ENCODE measurements at places on chromosomes 11 and 22. TPM values are rescaled to one million over a fixed set of nuclear protein-coding genes. Genes with fewer than 3 reads are reported as not detected.

GRCh38 chr11:107856981-107857517 lies 1.5 kb downstream of the SLC35F2 start:
- DNase-seq, result peak; percentile 57

DNA sequence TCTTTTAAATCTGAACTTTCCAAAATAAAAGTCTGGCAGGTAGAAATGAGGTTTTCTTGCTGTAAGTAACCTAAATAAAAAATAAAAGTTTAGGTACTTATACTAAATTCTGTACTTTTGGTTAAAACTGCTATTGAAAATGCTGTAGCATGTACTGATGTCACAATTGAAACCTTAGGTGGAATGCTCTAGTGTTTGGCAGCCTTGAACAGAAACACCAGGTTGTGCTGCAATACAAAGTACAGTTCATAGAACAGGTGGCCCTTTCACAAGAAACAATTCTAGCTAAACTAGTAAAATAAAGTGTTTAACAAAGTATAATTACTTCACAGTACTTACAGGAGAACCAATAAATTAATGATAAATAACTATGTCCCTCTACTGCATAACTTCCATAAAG lies 25.1 kb downstream of the NPAT start:
- DNase-seq, result no peak

GRCh38 chr11:134725716-134726639 lies 313.9 kb upstream of the B3GAT1 start:
- DNase-seq, result no peak

DNA sequence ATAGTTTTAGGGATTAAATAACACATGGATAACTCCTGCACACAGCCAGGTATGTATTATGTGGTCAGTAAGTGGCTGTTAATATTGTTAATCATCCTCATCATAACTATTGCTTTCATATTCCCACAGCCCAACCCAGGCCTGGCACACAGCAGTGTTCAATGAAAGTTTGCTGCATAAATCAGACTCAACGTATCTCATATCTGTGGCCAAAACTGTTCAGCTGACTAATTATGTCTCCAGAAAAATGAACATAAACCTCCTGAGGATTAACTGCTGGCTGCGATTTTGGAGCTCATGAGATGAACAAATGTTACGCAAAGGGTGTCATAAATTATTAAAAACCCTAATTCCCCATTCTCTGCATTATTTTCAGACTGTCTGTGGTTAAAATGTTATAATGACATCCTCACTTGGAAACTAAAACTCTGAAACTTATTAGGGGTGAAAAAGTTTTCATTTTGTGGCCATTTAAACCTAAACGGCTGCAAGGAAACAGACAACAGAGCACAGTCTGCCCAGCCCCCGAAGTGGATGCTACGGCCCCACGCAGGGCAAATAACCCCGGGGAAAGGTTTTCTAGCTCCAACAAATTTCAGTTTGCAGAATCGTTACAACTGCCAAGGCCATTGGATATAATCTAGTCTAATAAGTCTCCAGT lies 17.3 kb downstream of the ABCC8 start:
- DNase-seq, result no peak

DNA sequence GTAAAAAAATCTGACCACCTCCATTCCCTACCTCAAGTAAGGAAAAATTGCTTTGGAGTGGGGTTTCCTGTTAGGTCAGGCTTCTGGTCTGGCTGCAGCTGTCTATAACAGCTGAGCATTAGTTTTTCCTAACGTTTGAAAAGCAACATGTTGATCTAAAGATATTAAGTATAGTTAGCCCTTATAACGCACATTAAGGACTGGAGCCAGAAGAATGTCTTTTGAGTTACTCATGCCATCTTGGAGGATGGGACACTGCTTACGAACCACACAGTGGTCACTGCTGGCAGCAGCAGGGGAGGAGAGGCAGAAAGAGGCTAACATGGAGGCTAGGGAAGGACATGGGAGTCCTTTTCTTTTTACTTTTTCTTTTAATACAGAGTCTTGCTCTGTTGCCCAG lies 44.1 kb upstream of the GDPD4 start:
- DNase-seq, result no peak

GRCh38 chr22:19292458-19293230 lies 1.1 kb upstream of the CLTCL1 start:
- DNase-seq, result no peak

DNA sequence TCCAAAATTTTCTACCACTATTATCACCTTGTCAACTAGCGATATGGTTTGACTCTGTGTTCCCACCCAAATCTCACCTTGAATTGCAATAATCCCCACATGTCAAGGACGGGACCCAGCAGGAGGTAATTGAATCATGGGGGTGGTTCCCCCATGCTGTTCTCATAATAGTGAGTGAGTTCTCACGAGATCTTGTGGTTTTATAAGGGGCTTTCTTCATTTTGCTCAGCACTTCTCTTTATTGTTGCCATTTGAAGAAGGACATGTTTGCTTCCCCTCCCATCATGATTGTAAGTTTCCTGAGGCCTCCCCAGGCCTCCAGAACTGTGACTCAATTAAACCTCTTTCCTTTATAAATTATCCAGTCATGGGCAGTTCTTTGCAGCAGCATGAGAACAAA lies 73.5 kb upstream of the ZC3H12C start:
- DNase-seq, result no peak

DNA sequence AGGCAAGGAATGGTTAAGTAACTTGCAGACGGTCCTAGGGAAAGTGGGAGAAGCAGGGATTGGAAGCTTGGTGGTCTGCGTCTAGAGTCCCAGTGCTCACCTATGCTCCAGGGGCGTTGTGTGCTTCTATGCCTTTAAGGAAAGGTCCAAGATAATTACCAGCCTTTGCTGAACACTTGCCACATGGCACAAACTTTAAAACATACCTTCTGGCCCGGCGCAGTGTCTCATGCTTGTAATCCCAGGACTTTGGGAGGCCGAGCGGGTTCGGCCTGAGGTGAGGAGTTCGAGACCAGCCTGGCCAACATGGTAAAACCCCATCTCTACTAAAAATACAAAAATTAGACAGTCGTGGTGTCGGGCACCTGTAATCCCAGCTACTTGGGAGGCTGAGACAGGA lies 2.3 kb downstream of the POLDIP3 start:
- DNase-seq, result no peak

GRCh38 chr11:10674911-10675440 lies 18.6 kb downstream of the IRAG1 start:
- peak; percentile 76 for DNase-seq

DNA sequence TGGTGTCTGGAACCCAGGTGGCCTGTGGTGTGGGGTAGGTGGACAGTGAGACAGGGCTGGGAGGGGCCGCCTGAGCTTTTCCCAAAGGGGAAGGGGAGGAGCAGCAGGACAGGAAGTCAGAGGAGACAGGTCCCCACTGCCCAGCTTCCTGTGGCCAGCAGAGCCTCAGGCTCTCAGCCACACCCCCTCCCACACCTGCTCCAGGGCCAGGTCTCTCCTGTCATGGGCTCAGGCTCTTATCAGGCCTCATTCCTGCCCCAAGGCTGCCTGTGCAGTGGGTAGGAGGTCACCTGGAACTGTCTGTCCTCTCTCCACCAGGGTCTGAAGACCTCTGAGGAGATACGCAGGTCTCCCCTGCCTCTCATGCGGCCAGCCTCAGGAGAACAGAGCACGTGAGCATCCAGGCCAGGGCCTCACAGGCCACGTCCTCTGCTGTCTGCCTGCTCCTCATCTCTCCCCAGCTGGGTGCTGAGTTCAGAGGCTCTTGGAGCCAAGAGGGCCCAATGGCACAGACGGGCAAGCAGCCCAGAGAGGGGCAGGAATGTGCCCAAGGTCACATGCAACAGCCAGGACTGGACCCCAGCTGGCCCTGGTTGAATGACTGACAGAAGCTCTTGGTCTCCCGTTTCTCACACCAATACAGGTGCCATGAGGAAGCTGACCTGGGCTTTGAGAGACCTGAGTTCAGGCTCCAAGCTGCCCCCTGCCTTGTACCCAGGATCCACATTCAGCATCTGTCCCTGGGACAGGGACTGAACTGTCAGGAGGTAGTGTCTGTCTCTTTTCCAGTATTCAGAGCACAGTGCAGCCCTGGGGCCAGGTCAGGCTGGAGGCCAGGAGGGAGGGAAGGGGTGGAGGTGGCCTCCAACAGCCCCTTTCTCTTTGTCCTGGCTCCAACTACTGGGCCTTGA lies 16.7 kb downstream of the STARD10 start:
- peak; percentile 70 for DNase-seq

Gene SCUBE1
- polyA plus RNA-seq, result 0.34 TPM

Gene ALDH3B1
- 2.9 TPM for polyA plus RNA-seq

Gene CELSR1
- polyA plus RNA-seq, result 5.6 TPM

Gene PNPLA5
- polyA plus RNA-seq, result not detected

Gene ACER3
- polyA plus RNA-seq, result 4.1 TPM
